Lung microvascular endothelial cell (primary cell): ENCODE measurements at places on chromosomes 5 and 9.

GRCh38 chr5:151427258-151427657, 20.1 kb upstream of the SLC36A1 start:
- no peak for DNase-seq

DNA sequence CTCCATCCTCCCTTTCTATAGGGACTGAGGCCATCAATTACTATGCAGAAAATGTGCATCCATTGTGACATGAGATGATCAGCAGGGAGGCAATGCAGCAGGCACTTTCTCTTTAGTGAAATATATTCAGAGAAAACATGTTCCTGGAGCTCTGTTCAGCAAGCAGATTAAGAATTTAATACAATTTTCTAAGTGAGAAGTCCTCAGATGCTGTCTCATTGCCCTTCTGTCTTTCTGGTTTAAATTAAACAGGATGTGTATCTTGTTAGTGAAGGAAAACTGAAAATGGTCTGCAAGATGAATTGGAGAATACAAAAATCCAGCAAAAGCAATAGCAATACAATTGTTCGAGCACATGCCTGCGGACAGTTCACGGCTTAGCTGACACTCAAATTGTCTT, 445.8 kb upstream of the RIOK2 start:
- no peak for DNase-seq

- no peak for DNase-seq
These were observed 2118.6 kb upstream of the C9orf72 start for GRCh38 chr9:29691758-29692407.

- DNase-seq, result no peak
These were observed 10.9 kb upstream of the ASS1 start for GRCh38 chr9:130433947-130434262.

DNA sequence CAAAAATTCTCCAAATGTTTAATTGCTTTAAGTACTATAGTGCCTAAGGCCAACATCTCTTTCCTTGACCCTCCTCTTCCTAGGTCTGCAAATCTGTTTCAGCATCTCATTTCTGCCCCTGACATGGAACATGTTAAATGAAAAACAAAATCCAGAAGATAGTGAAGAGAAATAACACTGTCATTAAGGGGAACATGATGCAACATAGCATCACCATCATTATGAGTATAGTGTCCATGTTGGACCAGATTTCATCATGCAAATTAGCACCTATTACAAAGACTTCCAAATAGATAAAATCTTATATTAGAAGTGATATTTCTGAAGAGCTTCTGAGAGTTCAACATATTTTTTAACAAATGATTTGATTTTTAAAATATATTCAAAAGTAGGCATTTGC, 375.2 kb downstream of the PTPRD start:
- no peak for DNase-seq

DNA sequence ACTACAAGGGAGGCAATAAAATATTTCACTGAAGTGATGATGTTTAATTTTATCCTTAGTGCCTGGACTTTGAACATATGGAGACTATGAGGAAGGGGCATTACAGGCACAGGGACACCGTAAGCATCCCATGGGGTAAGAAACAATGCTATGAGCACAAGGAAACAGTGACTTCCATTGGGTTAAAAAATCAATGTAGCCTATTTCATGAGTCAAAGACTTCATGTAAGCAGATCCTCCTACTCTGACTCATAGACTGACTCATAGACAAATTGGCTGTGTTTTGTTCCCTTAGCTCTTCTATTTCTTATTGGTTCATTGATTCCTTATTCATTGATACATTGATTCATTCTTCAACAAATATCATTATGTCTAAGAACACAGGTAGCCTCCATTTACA, 351.0 kb downstream of the PRELID2 start:
- peak; percentile 15 for DNase-seq

GRCh38 chr9:127521919-127522304, 70.6 kb downstream of the LRSAM1 start:
- no peak for DNase-seq

DNA sequence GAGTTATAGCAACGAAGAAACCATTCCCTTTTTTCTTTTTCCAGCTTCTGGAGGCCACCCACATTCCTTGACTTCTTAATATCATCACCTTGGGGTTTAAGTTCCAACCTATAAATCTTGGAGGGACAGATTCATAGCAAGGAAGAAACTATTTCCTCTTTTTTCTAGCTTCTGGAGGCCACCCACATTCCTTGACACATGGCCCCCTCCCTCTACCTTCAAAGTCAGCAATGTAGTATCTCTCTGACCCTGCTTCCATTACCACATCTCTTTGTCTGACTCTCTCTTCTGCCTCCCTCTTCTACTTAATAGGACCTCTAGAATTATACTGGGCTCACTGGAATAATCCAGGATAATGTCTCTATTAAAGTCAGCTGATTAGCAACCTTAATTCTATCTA, 34.7 kb upstream of the SHISAL2B start:
- no peak for DNase-seq

DNA sequence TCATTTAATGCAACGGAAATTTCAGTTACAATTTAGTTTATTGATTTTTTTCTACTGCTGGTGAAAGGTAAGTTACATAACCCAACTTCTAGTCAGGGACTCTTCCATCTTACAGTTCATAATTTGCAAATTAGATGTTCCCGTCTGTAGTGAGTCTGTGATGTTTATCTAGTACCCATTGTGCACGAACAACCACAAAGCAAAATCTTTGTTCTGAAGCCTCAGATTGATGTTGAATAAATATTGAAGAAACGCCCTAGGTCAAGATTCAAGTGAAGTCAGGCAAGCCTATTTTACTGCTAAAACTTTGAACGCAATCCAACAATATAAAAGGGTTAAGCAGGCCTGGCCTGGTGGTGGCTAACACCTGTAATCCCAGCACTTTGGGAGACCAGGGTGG, 43.1 kb downstream of the BASP1 start:
- no peak for DNase-seq

- no peak for DNase-seq
These were observed 121.2 kb upstream of the PTPN3 start for GRCh38 chr9:109619310-109619709.

DNA sequence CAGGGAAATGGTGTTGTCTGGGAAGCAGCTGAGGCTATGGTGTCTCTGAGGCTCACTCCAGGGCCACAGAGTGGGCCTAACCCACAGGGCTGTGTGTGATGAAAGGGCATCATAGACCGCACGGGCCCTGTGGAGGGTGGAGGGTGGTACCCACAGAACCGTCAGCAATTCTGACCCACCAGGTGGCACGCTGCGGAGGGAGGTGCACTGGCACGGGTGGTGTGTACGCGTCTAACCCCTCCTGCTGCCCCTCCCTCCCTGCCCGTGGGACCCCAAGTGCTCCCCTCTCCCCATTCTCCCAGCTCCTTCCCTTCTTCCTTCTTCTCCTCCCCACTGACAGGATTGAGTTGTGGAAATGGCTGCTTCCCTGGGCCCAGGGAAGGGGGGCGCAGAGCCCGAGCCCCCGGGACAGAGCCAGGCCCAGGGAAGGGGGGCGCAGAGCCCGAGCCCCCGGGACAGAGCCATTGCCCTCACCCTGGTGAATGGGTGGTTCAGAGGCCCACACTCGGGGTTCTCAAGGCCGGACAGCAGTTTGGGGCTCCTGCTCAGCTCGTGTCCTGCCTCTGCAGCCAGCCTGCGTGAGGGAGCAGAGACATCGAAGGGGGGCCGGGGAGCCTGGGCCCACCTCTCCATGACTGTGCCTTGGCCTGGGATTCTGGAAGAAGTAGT, 6.8 kb downstream of the LCN10 start:
- no peak for DNase-seq

GRCh38 chr5:449151-449550, 6.2 kb downstream of the EXOC3 start:
- no peak for DNase-seq

DNA sequence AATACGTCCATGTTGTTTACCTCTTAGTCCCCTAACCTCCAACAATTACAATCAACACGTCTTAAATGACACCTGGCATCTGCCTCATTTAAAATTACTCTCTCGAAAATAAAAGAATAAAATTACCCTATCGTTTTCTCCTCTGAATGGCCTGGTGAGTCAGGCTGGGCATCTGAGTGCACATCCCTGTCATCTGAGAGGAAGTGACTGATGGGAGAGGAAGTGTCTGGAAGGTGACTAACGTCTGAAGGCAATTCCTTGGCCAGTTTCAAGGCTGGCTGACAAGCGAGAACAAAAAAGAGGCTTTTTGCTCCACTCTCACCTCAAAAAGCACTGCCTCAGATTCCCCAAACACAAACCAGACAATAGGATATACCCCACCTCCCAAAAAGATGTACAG, 57.7 kb downstream of the MAPKAP1 start:
- peak; percentile 55 for DNase-seq

- no peak for DNase-seq
These were observed 184.6 kb downstream of the ACTL7B start for GRCh38 chr9:108671176-108671575.

GRCh38 chr5:17005107-17005828, 69.2 kb upstream of the MYO10 start:
- no peak for DNase-seq

GRCh38 chr9:119289740-119290433, 79.3 kb downstream of the BRINP1 start:
- DNase-seq, result peak; percentile 77

- DNase-seq, result no peak
These were observed 917.6 kb downstream of the TLE4 start for GRCh38 chr9:80489329-80489728.

- no peak for DNase-seq
These were observed 36.9 kb downstream of the ANKRD33B start for GRCh38 chr5:10600626-10601245.

- DNase-seq, result no peak
These were observed 43.0 kb downstream of the SFXN1 start for GRCh38 chr5:175521313-175521833.

DNA sequence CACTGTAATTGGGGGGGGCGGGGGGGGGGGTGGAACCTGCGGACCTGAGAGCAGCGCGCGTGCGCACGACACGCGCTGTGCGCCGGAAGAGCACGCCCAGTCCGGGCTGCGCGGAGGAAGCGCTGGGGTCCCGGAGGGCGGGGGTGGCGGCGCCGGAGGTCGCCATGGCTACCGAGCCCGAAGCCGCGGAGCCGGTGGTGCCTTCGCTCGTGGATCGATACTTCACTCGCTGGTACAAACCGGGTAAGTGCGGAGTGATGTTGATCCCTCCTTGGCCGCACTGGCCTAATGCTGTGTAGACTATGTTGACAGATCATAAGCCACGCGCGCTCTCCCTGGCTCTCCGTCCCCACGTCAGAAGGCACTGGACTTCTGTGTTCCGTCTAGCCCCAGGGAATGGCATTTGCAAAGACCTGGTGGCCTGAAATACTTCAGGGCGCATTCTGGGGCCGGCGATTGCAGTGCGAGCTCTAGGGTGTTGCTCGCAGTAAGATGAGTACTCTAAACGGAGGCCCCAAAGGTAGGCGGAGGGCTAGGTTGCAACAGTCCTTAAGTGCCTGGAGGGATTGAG, at the start of gene ABITRAM:
ABITRAM (plus strand) TSS at position 78 of the 571 bp plus-strand sequence; CDS start at position 165, 87 bp downstream.
- peak; percentile 89 for DNase-seq

DNA sequence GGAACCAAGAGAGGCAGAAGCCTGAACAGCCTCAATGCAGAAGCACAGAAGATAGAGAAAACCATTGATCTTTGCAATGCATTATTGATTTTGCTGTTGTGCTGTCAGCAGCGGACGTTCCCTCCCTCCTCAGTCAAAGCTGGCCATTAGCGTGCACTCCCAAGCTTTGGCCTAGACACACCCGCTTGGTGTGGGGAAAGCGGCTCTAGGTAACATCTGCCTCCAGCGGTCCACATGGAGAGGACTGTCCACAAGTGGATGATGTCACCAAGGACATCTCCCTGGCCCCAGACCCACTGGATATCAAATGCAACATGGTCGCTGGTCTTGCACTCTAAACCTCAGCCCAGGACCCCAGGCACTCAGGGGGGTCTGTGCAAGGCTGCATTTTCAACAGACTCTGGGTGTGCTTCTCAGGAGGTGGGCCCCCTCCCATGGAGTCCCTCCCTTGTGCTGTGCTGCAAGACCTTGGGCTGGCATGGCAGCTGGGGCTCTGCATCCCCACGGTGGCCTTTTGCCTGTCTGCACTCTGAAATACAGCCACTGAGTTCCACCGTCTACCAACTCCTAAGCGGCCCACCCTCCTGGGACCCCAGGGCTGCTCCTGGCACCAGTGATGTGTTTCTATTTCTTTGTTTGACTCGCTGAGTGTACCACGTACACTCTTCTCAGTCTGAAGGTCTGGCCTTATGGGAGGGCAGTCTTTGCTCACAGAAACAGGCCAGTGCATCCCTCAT, 1.9 kb downstream of the SEMA4D start:
- no peak for DNase-seq

DNA sequence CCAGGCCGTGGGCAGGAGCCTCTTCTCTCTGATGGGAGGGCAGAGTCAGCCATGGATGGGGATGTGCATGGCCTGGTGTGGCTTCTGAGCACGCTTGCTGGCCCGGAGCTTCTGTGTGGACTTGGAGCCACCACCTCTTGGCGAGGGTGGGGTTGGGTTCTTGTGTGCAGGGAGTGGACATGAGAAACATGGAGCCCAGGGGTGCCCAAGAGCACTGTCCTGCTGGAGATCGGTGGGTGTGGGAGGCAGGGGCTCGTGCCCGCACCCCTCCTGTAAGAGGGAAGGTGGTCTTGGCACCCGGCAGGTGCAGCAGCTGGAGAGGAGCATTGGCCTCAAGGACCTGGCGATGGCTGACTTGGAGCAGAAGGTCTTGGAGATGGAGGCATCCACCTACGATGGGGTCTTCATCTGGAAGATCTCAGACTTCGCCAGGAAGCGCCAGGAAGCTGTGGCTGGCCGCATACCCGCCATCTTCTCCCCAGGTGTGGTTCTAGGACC, 23.8 kb downstream of the FBXW5 start:
- DNase-seq, result no peak

GRCh38 chr9:109401990-109402318, 81.1 kb upstream of the EPB41L4B start:
- DNase-seq, result no peak

DNA sequence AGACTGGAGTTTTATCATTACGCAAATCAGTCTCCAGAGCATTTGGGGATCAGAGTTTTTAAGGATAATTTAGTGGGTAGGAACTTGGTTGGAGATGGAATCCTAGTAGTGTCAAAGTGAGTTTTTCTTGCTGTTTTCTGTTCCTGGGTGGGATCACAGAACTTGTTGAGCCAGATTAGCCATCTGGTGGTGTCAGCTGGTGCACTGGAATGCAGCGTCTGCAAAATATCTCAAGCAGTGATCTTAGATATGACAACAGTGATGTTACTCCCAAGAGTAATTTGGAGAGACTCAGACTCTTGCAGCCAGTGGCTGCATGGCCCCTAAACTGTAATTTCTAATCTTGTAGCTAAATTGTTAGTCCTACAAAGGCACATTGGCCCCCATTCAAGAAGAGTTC, 1257.8 kb downstream of the MAT2B start:
- DNase-seq, result no peak

DNA sequence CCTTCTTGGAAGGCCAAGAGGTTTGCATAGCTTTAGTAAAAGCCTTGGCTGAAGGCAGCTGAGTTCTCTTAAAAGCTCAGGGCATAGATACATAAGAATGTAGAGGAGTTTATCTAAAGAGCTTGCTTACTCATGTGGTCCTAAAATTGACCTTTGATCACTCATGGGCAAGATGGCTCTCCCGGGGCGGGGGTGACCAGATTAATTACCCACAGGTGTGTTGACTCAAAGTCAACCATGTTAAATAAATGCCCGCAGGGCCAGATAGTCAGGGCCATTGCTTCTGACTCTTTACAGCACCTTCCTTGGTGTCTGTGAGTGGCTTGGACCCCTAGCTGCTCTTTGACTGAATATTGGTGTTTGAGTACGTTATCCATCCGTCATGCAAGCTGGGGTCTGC, 33.1 kb upstream of the GHR start:
- no peak for DNase-seq
